ENCODE measurements at places on chromosomes 2 and 18.

- no peak for DNase-seq
Observed at GRCh38 chr2:150473767-150474166, 13.7 kb downstream of the RND3 start.

- no peak for DNase-seq
Observed at GRCh38 chr18:13266218-13267100, 47.9 kb downstream of the LDLRAD4 start.

GRCh38 chr2:231613663-231614558, 21.2 kb downstream of the TEX44 start:
- peak; percentile 91 for DNase-seq

DNA sequence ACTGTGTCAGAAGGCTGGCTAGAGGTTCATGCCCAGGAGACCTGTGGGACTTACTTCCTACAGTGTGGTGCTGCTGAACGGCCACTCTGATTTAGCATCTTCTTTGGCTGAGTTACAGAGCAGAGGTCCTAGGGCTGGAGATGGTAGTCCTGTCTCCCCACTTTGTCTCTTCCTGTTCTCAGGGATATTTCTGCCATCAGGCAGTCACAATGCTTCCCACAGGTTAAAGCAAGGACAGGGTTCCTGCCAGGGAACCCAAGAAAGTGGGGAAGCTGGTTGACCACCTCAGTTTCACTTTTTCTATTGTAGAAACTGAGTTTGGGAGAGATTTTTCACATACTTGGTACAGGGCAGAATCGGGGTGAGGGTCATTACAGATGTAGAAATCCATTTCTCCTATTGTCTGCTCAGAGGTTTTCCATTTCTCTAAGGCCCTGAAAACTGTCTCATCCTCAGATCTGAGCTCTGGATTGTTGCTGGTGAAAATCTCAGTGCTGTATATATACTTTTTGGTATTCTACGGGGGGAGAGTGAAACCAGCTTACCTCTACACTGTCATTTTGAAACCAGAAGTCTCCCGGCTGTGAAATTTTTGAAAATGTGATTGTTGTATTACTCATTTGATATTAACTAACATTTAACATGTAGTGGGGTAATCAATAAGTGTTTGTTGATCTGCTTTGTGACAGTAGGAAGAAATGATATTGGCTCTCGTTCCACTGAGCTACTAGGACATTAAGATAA, 37.0 kb upstream of the MEP1B start:
- DNase-seq: no peak

- peak; percentile 13 for DNase-seq
Observed at GRCh38 chr2:37323781-37324535, 675 bp downstream of the PRKD3 start.

DNA sequence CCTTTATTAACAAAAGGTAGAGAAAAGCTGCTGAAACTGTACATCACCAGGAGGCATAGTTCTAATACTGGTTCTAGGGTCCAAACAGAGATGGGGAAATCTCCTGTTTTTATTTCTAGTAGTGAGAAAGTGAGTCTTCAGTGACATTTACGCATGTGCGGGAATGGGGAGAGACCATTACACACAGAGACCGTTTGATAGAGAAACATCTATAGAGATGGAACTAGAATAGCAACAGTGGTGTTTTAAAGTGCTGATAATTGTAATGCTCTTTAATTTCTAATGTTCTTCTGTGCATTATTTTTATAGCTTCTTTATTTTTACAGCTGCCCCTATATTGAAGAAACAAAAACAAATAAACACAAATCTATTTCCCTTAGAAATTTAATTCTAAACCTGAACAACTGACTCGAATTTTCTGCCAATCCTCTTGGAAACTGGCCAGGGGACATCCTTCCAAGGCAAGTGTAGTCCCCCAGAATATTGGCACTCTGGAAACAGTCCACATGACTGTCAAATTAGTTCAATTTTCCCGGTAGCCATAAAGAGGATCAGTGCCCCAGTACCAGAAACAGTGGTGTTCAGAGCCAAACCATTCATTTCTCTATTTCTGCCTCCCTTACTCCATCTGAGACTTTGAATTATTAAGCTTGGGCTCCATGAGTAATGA, 260.9 kb downstream of the ICOS start:
- no peak for DNase-seq

- DNase-seq: no peak
Observed at GRCh38 chr2:241478166-241478565, 30.2 kb downstream of the STK25 start.

GRCh38 chr2:168090366-168091135, 156.8 kb downstream of the STK39 start:
- no peak for DNase-seq

DNA sequence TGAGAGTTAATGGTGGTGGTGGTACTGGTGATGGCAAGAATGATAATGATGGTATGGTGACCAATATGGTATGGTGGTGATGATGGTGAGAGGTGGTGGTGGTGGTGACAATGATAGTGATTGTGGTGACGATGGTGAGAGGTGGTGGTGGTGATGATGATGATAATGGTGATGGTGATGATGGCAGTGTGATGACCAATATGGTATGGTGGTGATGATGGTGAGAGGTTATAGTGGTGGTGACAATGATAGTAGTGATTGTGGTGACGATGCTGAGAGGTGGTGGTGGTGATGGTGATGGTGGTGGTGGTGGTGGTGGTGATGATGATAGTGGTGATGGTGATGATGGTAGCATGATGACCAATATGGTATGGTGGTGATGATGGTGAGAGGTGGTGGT, 169.2 kb downstream of the GBX2 start:
- DNase-seq: no peak

DNA sequence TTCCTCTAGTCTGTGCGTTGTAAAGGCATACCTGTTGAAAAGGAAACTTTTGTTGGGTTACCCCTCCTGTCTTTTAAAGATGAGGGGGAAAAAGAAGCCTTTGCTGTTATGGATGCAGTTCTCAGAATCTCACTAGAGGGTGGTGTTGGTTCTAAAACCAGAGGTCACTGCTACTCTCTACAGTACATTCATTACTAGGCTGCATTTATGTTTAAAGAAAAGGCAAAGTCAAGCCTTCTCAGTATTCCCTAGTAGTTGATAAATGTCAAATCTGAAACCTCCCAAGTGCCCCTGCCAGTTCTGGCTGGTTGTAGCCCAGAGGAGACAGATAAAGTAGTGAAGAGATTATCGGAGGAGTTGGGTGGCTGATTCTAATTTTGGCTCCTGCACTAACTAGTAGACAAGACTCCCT, 1.4 kb upstream of the PLCL1 start:
- DNase-seq: peak; percentile 70

- DNase-seq: no peak
Observed at GRCh38 chr2:141782574-141782973, 348.2 kb downstream of the LRP1B start.

DNA sequence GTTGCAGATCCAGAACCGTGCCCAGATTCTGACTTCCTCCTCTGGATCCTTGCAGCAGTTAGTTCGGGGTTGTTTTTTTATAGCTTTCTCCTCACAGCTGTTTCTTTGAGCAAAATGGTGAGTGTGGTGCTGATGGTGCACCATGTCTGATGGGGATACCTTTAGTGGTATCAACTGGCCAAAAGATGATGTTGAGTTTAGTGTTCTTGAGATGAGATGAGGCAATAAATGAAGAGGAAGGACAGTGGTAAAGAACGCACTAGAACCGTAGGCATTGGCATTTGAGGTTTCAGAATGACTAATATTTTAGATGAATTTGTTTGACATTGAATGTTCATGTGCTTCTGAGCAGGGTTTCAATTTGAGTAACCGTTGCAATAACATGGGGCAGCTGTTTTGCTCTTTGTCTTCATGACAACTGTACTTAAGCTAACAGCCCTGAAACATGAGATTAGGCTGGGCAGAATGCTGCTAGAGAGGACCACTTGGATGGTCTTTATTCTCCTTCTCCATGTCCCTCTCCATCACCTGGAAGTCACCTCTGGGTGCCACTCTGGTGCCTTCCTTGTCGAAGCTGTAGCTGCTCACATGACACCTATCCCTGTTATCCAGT, 3.9 kb downstream of the CTLA4 start:
- no peak for DNase-seq

GRCh38 chr2:201132518-201132917, 16.6 kb downstream of the CFLAR start:
- DNase-seq: no peak

DNA sequence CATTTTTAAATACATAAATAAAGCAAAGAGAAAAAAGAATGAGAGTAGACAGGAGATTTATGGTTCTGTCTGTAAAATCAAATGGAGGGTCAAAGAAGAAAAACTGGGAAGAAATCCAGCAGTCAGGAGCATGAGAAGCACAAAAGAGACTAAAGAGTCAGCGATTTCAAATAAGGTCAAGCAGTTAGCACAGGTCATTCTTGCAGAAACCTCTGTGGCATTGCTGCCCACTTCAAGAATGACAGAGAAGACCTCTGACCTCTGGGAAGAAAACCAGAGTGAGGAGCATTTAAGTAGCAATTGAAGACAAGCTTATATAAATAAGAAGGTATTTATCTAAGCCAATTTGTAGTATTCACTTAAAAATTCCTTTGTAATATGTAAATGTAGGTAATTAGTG, 172.0 kb upstream of the SPOPL start:
- no peak for DNase-seq

DNA sequence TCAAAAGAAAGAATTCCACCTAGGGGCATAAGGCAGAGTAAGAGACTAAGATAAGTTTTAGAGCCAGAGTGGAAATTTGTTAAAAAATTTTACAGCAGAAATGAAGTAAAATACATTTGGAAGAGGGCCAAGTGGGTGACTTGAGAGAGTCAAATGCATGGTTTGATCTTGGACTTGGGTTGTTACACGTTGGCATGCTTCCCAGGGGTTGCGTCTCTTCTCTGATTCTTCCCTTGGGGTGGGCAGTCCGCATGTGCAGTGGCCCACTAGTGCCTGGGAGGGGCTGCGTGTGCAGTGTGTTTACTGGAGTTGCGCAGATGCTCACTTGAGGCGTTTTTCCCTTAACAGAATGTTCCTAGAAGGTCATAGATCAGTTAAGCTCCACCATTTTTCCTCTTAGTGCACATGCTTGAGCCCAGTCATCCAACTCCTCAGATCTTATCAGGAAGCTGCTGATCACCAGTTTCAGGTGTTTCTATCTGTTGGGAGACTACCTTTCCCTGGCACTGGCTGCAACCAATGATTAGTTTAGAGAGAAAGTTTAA, 13.1 kb downstream of the SEH1L start:
- no peak for DNase-seq

DNA sequence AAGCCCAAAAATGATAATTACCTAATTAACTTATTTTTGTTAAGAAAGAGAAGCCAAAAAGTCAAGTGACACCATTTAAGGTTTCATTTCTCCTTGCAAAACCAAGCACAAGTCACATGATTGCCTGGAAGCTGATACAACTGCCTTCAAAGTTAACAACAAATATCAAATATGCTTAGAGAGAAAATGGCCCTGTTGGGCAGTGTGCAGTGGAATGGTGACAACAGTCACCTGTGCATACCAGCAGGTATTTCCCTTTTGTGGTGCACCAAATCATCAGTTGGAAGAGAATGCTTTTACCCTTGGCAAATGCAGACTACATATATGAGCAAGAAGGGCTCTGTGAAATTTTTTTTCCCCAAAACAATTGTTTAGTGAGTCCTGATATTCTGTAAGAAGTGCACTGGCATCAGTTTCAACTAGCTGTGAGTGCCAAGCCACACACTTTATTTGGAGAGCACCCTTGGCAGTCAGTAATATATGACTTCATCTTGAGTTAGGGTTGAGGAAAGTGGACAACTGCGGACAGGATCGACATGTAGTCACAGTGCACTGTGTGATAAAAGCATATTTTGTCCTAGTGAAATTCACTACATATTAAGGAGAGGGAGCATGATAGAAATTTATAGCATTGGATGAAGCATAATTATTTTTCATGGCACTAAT, 74.9 kb upstream of the DOCK10 start:
- DNase-seq: peak; percentile 38

GRCh38 chr2:43455731-43456642, 139.9 kb downstream of the THADA start:
- no peak for DNase-seq

DNA sequence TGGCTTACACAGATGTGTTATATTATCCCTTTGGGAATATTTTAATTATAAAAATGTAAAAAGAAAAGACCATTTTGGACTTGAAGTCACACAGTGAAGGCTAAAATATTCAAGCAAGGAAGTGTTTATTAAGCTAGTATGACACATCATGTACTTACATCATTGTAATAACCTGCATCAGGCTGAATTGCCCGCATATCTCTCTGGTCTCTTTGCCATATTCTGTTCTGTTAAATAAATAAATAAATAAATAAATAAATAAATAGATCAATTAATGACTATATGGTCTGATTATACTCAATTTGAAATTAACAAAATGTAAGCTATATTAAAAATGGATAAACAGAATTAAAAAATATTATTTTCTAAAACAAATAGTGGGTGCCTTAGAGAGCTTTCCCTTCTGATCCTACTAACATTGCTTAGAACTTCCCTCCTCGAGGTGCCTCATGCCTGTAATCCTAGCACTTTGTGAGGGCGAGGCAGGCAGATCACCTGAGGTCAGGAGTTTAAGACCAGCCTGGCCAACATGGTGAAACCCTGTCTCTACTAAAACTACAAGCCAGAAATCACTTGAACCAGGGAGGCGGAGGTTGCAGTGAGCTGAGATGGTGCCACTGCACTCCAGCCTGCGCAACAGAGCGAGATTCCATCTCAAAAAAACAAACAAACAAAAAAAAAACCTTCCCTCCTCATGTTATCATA, 42.0 kb downstream of the WDR33 start:
- DNase-seq: no peak

GRCh38 chr18:23133860-23134779, 1.2 kb upstream of the CABLES1 start:
- no peak for DNase-seq

- DNase-seq: no peak
Observed at GRCh38 chr18:1425679-1426078, 521.0 kb downstream of the ADCYAP1 start.

- peak; percentile 13 for DNase-seq
Observed at GRCh38 chr18:22505141-22505591, 87.5 kb upstream of the CTAGE1 start.

- no peak for DNase-seq
Observed at GRCh38 chr2:77521931-77522470, at the start of gene LRRTM4. TSS of gene LRRTM4 (minus strand) at chr2:77522376.

GRCh38 chr18:76697441-76697901, 124.9 kb upstream of the ZNF236 start:
- DNase-seq: peak; percentile 37

Measured in GM03348 (cell line).